ENCODE measurements at places on chromosomes 12 and 14.
A peak's percentile ranks its signal among the peaks of the same experiment; 100 is the strongest.

- DNase-seq = no peak
These were observed 50.0 kb downstream of the SPRING1 start for GRCh38 chr12:116687888-116688287.

- no peak for DNase-seq
These were observed 10.1 kb downstream of the FBXL14 start for GRCh38 chr12:1584326-1584725.

DNA sequence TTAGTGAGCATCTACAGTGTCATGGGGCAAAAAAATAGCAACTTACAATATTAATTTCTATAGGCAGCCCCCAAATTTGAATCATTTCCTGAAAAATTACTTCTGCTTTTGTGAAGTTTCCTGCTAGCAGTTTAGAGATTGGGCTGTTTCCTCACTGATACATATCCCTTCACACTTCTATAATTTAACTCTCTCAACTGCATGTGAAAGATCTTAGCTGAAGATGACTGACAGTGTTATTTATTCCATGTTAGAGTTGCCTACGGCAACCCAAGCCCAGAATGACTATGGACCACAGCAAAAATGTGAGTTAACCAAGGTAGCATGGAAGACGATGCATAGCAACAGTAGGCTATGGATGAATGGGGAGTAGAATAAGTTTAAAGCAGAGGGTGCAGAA, at the start of gene KLRG1:
Gene KLRG1, plus strand, starts transcription at position 134 of the 400 bp plus-strand sequence. Its CDS starts 90 bp downstream, at position 224.
- DNase-seq = no peak

GRCh38 chr12:31568498-31568897, 22.4 kb downstream of the DENND5B start:
- DNase-seq = no peak

- DNase-seq = peak; percentile 55
These were observed at the start of gene MGST1 for GRCh38 chr12:16347391-16348298. TSS of gene MGST1 (plus strand) at chr12:16347645. CDS start at chr12:16354253, 6,608 bp downstream.

GRCh38 chr12:83801972-83802371, 1110.6 kb downstream of the SLC6A15 start:
- no peak for DNase-seq

DNA sequence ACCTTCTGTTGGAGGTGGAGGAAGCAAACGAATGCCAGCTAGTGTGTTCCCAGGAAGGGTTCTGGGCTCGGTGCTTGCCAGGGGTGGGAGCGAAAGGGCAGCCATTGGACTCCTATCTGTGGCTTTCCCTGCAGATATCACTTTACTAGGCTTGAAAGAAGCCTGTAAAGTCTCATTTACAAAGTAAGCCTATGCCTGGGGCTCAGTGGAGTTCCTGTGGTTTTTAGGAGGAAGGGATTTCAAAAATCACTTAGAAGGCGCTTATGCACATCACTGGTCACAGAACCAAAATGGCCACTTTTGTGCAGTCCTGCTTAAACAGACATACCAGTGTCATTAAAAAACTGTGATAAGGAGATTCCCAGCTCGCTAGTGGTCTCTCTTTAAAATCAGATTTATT, 22.7 kb downstream of the CLMN start:
- DNase-seq = no peak

DNA sequence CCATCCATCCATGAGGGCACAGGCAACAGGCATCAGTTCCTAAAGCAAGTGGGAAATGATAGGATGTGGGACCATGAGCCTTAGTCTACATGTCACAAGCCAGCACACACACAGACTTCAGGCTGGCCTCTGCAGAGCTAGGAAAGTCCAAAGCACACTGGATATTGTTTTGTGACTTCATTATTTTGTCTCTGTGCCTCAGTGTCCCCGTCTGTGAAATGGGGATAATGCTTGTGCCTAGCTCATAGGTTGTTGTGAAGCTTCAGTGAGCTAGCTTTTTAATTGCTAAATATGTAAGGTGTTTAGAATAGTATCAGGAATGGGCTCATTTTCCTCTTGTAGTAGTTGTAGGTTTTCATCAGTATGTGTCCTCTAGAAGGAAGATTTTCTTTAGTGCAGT, 27.0 kb upstream of the PLEK2 start:
- DNase-seq = no peak

DNA sequence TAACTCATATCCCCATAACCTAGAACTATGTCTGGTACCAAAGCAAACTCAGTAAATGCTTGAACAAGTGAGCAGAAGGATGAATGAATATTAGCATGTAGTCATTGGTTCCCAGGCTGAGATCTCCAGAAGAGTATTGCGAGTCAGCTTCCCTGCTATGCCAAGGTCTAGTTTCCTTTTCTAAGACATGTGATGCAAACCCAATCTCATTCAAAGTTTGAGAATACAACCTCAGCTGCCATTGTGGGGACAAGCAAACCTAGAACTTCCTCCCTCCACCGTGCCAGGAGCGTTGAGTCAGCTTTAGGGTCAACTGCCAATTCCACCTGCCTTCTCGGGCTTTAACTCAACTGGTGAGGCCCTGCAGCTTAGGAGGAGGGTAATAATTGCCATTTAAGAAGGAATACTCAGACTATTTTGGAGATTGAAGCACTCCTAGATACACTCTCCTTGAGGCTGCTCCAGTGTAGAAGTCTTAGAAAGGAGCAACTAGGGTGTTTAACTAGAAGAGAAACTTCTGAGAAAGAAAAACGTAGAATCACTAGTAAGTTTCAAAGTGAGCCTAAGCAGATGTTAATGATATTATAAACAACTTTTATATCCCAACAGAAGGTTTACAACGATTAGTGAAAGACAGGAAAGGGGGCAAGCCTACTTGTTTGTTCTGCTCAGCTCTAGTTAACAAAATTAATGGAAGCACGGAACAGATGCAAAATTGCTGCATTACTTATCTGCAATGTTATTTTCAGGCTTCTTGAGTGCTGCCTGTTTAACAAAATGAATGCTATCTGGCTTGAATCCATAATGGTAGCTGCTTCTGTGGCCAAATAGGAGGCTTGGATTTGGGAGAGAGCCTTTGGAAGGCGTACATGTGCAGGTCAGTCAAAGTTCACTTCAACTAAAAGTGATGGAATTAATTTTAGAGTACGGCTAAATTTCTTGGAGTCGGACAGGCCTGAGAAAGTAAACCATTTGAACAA, 96.9 kb downstream of the HELB start:
- DNase-seq = no peak

DNA sequence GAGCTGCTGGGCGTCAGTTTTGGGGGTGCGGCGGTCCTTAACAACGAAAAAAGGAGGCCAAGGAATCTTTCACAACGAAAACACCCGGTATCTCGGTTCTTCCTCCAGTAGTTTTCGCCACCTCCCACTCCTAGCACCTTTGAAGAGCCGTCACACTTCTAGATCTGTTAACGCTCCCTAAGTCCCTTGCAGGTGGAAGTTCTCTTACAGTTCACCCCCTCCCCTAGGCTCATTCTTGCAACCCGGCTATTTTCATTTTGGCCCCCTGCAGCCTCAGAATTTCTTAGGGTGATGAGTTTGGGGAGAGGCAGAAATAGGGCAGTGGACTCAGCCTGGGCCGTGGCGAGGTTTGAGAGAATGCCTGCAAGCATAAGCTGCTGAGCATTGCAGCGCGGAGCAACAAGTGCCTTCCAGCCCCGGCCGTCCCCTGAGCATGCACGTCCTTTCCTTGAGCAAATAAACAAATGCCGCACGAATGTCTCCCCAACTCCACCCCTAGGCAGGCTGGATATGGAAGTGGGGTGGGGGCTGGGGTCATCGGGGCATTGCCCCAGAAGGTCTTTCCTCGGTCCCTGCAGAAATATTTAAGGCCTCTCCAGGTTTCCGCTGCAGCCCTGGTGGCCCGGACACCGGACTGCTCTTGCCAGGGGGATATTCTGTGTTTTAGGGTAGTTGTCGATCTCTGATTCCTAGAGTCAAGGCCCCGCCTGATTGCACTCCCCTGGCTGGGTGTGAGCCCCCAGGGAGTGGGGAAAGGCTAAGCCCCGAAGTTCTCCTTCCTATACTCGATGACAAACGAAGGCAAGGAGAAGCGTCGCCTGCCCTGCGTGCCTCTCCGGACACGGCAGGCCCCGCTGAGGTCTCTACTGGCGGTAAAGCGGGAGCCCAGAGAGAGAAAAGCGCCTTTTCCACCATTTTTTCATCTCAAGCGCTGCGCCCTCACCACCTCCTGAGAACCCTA, 1.6 kb downstream of the RFX4 start:
- no peak for DNase-seq

- DNase-seq = peak; percentile 32
These were observed 1.9 kb downstream of the LRP1-AS start for GRCh38 chr12:57145460-57146059.

DNA sequence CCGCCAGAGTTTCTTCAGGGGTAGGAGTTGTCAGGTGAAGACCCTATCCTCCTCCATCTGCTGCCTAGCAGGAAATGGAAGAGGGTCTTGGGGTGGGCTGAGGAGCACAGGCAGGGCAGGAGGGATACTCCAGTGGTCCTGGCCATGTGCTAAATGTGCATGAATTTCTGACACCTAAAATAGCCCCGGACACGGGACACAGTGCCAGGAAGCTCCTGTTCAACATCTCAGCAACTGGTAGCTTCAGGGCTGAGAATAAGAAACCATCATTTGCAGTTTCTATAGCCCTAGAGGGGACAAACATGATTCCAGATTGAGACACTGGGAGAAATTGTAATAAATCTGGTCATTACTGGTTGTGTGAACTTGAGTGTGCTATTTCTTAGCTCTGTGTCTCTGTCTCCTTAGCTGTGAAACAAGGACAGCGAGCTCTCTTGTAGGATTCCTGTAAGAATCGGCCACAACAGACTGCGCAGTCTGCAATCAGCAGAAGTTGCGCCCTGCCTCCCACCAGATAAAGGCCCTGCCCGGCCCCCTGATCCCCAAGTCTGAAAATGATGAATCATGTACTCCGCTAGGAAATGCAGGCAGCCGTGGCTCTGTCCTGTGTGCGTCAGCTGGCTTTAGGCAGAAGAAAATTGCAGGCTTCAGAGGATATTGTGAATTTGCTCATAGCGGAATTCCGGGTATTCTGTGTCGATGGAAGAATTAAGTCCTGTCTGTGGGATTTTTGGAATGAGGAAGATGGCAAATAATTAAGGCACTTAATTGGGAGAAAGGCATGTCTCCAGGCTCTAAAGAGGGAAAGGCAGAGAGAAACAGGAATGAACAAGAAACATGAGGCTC, 35.2 kb upstream of the MEG3 start:
- DNase-seq = peak; percentile 52

GRCh38 chr14:66543996-66544395, 36.0 kb downstream of the GPHN start:
- no peak for DNase-seq

DNA sequence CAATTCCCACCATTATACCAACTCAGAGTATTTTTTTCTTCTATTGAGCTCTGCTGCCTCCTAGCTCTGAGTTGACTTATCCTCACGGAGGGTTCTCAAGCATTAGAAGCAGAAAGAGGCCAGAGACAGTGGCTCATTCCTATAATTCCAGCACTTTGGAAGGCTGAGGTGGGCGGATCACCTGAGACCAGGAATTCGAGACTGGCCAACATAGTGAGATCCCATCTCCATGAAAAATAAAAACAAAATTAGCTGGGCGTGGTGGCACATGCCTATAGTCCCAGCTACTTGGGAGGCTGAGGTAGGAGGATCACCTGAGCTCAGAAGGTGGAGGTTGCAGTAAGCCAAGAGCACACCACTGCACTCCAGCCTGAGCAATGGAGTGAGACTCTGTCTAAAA, 21.0 kb downstream of the HPD start:
- no peak for DNase-seq

- peak; percentile 79 for DNase-seq
These were observed 14.0 kb upstream of the HPD start for GRCh38 chr12:121872546-121873215.

DNA sequence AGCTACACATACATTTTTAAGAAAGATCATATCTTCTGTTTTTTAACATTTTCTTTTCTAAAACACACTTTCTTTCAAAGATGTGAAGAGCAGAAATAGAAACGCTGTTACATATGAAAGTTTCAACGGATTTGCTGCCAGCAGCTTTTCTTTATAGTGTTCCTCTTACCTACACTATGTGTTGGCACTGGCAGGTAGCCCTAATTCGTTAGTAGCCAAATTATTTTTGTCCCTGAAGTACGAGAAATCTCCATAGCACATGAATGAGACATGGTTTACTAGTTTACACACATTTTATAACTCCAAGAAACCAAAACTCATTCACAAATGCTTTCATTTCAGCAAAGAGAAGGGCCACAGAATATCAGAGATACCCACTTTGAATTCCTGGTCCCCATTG, 6.6 kb downstream of the SOX5 start:
- DNase-seq = no peak

GRCh38 chr12:107533218-107533617, 152.4 kb upstream of the PWP1 start:
- DNase-seq = no peak

DNA sequence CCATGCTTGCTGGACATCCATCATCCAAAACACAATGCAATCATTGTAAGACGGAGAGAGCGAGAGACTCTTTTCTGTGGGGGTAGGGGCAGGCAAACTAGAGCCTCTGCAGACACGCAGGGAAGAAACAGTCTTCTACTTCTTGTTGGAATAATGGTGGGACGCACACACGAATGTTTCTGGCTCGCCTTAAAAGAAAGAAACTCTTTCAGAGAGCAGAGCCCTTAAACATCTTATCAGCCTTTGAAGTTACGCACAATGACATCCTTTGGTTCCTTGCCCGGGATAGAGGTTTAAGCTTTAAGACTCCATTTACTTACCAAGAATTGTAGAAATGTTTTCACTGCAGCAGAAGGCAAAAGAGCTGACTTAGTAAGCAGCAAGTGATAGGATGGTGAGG, 133.8 kb upstream of the FOXN3 start:
- DNase-seq = no peak

GRCh38 chr12:117797202-117797601, 171.6 kb downstream of the KSR2 start:
- no peak for DNase-seq

- DNase-seq = no peak
These were observed 65.4 kb downstream of the LLPH start for GRCh38 chr12:66065150-66065549.

- DNase-seq = no peak
These were observed 74.2 kb upstream of the TMEM260 start for GRCh38 chr14:56505361-56505760.

DNA sequence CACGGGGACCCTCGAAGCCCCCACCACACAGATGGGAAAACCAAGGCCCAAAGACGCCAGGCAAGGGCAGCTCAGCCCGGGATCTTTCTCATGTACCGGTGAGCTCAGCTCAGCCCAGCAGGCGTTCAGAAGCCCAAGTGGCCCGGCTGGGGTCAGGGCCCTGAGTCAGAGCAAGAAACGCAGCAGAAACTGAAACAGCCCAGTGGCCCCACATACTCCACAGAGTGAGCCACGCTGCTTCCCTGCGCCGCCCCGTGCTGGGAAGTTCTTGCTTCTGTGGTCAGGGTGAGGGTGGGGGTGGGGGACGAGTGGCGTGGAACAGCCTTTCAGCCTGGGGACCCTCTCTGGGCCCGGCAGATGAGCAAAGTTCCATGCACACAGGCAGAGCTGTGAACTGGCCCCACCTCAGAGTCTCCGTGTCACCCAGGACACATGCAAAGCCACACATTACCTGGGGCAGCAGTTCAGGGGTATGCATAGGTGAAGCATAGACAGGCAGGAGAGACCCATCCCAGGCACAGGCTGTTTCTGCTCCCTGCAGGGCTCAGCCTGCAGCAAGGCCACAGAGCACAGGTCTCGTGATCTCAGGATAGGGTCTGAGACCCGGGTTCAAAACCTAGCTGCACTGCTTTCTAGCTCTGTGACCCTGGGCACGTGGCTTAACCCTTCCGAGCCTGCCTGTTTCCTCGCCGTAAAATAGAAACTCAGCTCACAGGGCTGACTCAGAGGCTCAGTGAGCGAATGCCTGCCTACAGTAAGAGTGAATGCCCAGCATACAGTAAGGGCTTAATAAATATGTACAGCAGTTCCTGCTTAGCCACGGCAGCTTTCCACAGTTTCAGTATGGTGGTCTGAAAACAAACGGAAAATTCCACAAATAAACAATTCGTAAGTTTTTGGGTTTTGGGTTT, 21.6 kb downstream of the NCOR2 start:
- DNase-seq = no peak
